WERI-Rb-1 (cell line): ENCODE measurements at places on chromosomes 1 and 21.

DNA sequence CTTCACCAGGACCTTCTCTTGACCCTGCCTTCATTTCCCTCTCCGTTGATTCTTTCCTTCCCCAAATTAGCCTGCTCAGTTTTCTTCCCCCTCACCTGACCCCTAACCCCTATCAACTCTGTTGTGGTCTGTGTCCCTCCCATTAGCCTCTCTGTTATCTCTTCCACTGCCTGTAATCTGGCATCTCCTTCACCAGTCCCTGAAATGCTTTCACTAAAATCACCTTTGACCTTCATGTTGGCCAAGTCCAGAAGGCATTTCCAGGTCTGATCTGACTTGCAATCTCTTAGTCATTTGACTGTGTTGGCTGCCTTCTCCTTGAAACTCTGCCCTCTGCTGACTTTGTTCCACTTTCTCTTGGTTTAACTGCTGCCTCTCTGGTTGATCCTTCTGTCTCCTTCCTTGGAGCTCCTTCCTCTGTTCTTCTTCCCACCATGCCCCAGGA lies 28.2 kb downstream of the ATP8B2 start:
- no peak for DNase-seq

DNA sequence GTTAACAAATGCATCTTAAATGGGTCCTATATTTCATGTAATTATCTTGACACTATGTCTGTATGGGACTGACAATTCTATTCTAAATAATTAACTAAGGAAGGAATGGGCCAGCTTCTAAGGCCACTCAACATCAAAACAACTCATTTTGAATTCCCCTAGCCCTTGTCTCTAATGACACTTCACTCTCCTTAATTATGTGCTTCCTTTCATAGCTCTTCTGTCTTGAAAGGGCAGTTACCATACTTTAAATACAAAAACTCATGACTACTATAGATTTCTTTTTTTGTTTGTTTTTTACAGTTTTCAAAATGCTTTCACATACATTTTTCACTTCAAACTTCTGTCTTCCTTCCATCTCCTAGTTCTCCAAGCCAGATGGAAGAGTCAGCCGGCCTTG lies 126.1 kb upstream of the CHODL start:
- no peak for DNase-seq

GRCh38 chr1:191049781-191050180 lies 572.1 kb upstream of the BRINP3 start:
- DNase-seq, result no peak

GRCh38 chr1:75449998-75450397 lies 160.9 kb downstream of the SLC44A5 start:
- no peak for DNase-seq

DNA sequence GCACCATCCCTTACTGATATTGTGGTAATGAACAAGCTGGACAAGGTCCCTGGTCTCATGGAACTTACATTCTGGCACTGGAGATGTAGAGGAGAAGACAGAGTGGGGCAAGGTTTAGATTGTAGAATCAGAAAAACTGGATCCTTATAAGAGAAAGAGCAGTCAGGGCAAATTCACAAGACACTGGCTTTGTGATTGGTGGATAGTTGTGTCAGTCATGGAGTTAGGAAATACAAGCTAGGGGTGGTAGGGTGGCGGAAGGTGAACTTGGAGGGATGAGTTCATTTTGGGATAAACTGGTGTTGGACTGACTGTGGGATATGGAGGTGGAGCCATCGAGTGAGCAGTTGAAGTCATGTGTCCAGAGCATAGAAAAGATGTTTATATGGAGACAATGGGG lies 3.7 kb upstream of the TLR5 start:
- no peak for DNase-seq

DNA sequence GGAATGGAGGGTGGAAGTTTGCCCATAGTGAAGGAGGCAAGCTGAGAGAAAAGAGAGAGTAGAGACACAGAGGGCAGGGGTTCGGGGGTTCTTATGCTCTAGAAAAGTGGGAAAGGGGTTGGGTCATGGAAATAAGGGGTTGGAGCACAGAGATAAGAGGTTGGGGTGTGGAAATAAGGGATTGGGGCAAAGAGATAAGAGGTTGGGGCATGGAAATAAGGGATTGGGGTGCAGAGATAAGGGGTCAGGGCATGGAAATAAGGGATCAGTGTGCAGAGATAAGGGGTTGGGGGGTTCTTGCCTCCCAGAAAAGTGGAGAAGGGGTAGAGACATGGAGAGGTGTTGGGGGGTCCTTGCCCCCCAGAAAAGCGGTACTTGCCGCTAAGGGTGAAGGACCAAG lies 56.2 kb downstream of the SFPQ start:
- DNase-seq, result no peak

DNA sequence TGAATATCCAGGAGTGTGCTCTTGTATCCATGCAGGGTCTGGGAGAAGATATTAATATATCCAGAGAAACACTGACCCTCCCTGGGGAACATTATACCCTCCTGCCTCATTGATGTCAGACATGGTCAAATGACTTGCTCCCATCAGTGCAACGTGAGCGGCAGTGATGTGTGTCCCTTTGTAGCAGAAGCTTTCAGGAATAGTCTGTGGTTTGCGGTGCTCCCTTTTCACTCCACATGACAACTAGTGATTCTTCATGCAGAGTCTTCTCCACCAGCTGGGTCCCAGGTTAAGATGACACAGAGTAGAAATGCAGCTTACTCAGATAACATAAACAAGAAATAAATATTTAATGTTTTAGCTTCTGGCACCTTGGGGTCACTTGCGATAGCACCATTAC lies 31.9 kb upstream of the LYPD8 start:
- DNase-seq, result no peak
